ENCODE measurements at places on chromosomes 6 and 20.
A peak's percentile ranks its signal among the peaks of the same experiment; 100 is the strongest.

- DNase-seq, result peak; percentile 91
These were observed 40.2 kb downstream of the INSM1 start for GRCh38 chr20:20407891-20408805.

GRCh38 chr6:125983246-125983945 is 2.9 kb upstream of the TRMT11 start:
- no peak for DNase-seq

GRCh38 chr6:72552938-72553337 is 68.9 kb upstream of the KCNQ5 start:
- DNase-seq, result peak; percentile 55

DNA sequence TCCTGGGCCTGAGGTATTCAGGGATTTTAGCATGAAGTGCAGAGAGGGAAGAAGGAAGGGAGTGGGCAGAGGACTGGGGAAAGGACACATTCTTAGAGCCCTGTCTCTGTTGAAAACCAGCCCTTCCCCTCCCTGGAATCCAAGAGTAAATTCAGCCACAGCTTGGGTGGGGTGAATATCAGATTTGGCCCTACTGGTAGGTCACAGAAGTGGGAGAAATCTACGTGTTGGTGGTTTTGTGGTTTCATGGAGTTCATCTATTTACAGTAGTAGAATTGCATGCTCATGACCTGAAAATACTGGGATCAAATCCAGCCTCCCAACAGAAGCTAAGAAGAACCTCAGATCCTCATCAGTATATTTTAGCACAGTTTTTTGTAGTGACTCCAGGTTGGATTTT is 404.4 kb downstream of the BMP2 start:
- DNase-seq, result no peak

- DNase-seq, result peak; percentile 11
These were observed 155.3 kb downstream of the DHX35 start for GRCh38 chr20:39117491-39117890.

All from NCI-H446 treated with DMSO at 0.1 percent for 48 hours (cell line).